Epithelial cell of proximal tubule (primary cell): ENCODE measurements at places on chromosomes 3 and 15. TPM values are rescaled to one million over a fixed set of nuclear protein-coding genes. Genes with fewer than 3 reads are reported as not detected.
A peak's percentile ranks its signal among the peaks of the same experiment; 100 is the strongest.

Gene DENND4A
- total RNA-seq = 5.2 and 9.9 TPM in 2 replicates

Gene B3GNT5
- 17.2 and 23.0 TPM in 2 replicates for total RNA-seq

DNA sequence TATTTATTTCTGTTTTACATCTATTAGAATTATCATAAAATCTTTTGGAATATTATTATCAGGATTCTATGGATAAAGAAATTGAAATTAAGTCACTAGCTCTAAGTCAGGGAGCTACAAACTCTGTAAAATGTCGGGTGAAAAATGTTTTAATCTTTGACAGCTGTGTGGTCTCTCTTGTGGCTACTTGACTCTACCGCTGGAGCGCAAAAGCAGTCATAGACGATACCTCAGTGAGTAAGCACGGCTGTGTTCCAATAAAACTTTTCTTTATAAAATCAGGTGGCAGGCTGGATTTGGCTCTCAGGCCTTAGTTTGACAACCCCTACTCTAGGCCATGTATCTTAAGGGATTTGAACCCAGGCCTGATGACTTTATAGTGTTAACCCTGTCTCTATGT is 88.5 kb upstream of the PFN2 start:
- DNase-seq = no peak

Gene MAP2K5
- 2.8 and 3.2 TPM in 2 replicates for total RNA-seq

Gene TGM4
- 0.07 TPM in 1 of 2 replicates, not detected in the other for total RNA-seq

- no peak for DNase-seq
Observed at GRCh38 chr15:76953913-76954312, 22.4 kb downstream of the RCN2 start.

- DNase-seq = no peak
Observed at GRCh38 chr15:77737238-77738037, 104.7 kb upstream of the LINGO1 start.

- DNase-seq = no peak
Observed at GRCh38 chr3:49019941-49020329, 1.6 kb upstream of the DALRD3 start.

DNA sequence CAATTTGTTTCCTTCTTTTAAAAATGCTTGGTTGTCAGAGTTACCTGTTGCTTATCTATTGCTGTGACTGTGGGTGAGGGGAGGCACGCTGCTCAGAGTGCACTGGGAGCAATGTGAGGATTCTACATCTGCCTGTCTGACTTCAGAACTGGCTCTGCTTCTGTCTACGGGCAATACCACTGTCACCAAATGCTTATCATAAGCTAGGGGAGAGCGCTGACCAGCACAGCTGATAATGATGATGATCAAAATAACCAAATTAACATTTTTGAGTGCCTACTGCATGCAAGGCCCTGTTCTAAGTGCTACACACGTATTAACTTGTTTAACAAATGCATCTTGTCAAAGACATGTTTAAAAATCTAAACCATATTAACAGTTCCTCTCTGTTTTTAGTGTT is 79.2 kb upstream of the TPRG1 start:
- no peak for DNase-seq

Gene NMNAT3
- 1.6 and 2.5 TPM in 2 replicates for total RNA-seq

Gene IL5RA
- not detected in 2 replicates for total RNA-seq

GRCh38 chr3:192249516-192249915 is 477.8 kb downstream of the FGF12 start:
- DNase-seq = no peak

Gene WDR72
- 1.5 and 2.3 TPM in 2 replicates for total RNA-seq

- DNase-seq = no peak
Observed at GRCh38 chr3:126552688-126553283, 5.9 kb downstream of the C3orf22 start.

Gene CCR1
- not detected in 2 replicates for total RNA-seq

GRCh38 chr15:95368191-95368590 is 962.3 kb upstream of the NR2F2 start:
- DNase-seq = no peak

Gene TM2D3
- 22.3 and 30.5 TPM in 2 replicates for total RNA-seq

Gene SOX14
- total RNA-seq = not detected in 2 replicates

DNA sequence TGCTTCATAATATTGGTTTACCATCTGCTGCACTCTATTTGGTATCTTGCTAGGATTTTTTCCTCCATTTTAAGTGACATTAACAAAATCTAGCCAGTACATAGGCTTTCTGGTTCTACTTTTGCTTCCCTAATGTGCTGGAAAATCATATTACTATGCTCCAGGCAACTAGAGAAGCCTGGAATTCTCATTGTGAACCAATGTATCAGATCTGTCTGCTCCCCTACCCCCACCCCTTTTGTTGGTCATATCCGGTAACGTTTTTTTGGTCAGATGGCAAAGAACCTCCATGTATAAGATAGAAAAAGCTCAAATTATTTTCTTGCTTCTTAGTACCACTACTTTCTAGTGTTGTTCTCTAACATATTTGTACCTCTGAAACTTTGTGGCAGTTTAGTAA is 17.1 kb downstream of the MAP2K5 start:
- DNase-seq = no peak

- no peak for DNase-seq
Observed at GRCh38 chr3:59879031-59879581, 829.3 kb upstream of the CFAP20DC start.

DNA sequence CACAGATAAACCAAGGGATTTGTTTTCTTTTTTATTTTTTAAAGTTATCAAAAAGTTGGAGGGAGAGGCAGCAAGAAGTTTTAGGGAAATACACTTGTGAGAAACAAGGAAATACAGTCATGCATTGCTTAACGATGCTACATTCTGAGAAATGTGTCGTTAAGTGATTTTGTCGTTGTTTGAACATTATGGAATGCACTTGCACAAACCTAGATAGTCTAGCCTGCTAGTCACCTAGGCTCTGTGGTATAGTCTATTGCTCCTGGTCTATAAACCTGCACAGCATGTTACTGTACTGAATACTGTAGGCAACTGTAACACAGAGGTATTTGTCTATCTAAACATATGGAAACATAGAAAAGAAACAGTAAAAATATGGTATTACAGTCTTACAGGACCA is 2.0 kb upstream of the NFKBIZ start:
- no peak for DNase-seq

- DNase-seq = no peak
Observed at GRCh38 chr3:102233881-102234280, 200.9 kb upstream of the ZPLD1 start.

GRCh38 chr3:183381179-183381578 is 47.2 kb downstream of the MCF2L2 start:
- no peak for DNase-seq

Gene MINDY2
- total RNA-seq = 10.1 and 20.9 TPM in 2 replicates

GRCh38 chr3:169457807-169458697 is 205.5 kb downstream of the MECOM start:
- no peak for DNase-seq

DNA sequence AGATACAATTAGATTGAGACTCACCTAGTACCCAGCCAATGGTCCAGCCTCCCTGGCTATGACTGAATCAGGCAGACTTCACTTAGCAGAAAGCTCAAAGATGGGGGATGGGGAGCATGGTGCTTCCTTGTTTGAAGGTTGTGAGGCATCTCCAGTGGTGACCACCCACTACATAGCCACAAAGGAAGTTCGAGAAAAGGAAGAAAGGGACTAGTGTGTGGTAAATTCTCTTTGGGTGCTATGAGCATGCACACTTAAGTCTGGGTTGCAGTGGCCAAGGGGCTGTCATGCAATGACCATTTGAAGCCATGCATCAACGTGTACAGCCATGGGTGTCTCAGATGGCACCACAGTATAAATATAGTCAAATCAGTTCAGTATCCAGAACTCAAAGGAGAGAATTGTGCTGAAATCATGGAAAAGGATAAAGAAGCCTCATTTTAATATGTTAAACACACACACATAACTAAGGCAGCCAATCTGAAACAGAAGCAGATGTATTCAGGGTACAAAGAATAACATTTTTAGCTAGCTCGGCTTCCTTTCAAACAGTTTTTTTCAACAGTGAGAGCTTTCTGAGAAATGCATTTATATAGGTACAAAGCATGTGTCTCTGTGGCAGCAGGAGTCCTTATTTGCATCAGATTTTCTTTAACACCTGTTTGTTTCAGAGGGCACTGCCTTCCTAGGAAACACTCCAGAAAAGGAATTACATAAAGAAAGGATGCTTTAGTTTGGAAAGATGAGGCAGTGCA is 275.5 kb downstream of the GAP43 start:
- DNase-seq = no peak

DNA sequence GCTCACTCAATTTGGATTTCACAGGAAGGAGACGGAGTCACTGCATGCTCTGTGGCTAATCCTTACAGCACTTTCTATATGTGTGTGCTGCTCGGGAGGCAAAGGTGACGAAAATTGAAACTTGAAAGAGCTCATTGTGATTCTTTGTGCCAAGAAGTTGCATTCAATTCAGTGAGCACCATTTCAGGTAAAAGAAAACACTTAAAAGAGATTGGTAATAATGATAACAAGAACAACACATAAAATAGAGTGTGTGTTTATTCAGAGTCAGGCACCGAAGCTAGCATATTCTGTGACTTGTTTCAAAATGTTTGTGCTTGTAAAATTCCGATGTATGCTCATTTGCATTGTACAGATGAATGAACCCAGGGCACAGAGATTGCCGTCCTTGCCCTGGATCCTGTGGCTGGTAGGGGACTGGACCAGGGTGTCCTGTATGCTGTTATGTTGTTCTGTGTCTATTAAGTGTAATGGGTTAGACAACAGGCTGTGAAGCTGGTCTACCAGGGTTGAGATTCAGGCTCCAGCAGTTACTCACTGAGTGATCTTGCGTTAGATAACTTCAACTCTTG is 193.3 kb upstream of the PROK2 start:
- DNase-seq = no peak

Gene ITPKA
- total RNA-seq = 6.7 and 9.8 TPM in 2 replicates

GRCh38 chr15:74789171-74789631 is 7.3 kb downstream of the CSK start:
- DNase-seq = no peak

Gene ARPC4
- 153 and 296 TPM in 2 replicates for total RNA-seq

Gene ACOX2
- 0.51 and 1.7 TPM in 2 replicates for total RNA-seq

GRCh38 chr3:67361323-67361722 is 293.1 kb downstream of the SUCLG2 start:
- DNase-seq = no peak

Gene MYL3
- total RNA-seq = 4.2 TPM in 1 of 2 replicates, not detected in the other

- no peak for DNase-seq
Observed at GRCh38 chr3:15315003-15315402, 17.4 kb downstream of the SH3BP5 start.

- DNase-seq = no peak
Observed at GRCh38 chr3:174340624-174341587, 518.2 kb upstream of the NAALADL2 start.

GRCh38 chr15:28154283-28154682 is 55.2 kb upstream of the OCA2 start:
- DNase-seq = no peak

Gene RYK
- total RNA-seq = 33.5 and 60.5 TPM in 2 replicates

GRCh38 chr3:28859897-28860296 is 421.0 kb upstream of the RBMS3 start:
- no peak for DNase-seq

- DNase-seq = no peak
Observed at GRCh38 chr3:119630128-119630879, 30.1 kb downstream of the POPDC2 start.

GRCh38 chr15:80159811-80160569 is 7.2 kb downstream of the FAH start:
- no peak for DNase-seq

Gene DPPA2
- total RNA-seq = not detected in 2 replicates

Gene CCR9
- 0.17 TPM in 1 of 2 replicates, not detected in the other for total RNA-seq

DNA sequence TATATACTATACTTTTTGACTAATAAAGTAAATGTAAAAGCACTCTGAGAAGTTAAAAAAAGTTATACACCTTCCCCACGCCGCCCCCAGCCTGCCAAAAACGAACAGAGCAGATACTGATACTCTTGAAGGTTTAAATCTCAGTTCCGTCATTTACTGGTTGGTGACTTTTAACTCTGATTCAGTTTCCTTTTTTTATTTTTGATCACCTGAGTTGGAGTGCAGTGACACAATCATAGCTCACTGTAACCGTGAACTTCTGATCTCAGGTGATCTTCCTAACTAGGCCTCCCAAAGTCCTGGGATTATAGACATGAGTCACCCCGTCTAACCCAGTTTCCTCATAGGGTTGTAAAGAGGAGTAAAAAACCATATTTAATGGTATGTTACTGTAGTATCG is 3.3 kb upstream of the TIPIN start:
- no peak for DNase-seq

DNA sequence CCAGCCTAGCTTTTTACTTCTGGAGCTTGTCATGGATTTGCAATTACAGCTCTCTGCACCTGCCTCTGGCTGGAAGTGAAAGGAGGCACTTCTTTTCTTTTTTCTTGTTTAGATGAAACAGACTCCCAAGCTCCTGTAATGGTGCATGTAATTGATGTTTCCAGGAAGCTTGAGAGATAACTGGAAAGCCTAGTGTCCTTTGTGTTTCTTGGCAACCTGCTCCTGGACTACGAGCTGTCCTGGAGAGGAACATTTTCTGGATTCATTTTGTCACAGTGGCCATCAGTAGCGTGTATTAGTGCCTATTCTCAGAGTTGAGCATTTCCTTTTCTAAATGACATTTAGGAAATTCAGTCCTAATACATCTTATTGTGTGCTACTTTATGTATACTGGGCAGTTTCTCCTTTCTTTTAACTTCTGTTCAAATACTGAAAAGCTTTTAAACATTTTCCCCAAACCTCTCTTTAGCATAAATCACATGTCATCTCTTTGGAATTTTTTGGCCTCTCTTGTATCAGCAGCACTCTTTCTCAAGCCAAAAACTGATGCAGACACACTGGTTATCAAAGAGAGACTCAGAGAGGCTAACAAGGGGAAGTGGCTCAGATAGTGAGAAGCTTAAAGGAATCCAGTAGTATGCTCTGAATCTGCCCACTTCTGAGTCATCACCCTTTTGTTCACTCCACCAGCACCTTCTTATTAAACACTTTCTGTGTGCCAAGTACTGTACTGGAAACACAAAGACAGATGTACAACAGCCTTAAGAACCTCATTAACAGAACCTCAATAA is 62.6 kb upstream of the SLC2A2 start:
- DNase-seq = peak; percentile 55
